ENCODE measurements at places on chromosomes 2 and 18. TPM values are rescaled to one million over a fixed set of nuclear protein-coding genes. Genes with fewer than 3 reads are reported as not detected.

Gene ZEB2
- total RNA-seq, result 288 TPM

DNA sequence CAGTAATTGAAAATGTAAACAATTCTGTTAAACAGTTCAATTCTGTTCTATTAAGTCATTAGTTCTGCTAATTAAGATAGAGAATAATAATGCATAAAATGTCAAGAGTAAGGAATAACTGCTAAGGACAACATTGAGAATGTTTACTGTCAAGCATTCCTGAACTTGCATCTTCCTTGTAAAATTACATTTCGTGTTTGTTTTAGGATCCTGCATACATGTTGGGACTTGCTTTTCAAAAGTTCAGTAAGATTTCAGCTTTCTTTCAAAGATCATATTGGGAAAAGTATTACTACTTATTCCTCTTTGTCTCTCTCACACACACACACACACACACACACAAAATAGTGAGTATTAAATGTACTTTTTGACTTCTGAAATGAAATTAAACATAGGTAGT lies 20.5 kb downstream of the DYNC1I2 start:
- no peak for DNase-seq

DNA sequence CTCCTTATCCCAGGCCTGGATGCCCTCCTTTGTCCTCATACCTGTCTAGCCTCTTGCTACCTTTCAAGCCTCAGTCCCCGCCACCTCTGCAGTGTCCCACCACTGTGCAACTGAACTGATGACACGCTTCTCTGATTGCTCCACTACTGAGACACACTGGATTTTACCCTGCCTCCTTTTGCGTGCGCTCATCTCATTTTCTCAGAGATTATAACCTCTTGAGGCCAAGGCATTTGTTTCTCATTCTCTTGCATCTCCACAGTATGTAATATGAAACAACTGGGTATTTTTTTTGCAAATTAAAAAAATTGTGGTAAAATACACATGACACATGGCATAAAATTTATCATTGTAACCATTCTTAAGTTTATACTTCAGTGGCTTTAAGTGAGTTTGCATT lies 95.4 kb downstream of the PRKCE start:
- DNase-seq, result no peak

Gene ZSWIM2
- not detected for total RNA-seq

GRCh38 chr2:68742626-68743415 lies 8.2 kb downstream of the ARHGAP25 start:
- DNase-seq, result no peak

DNA sequence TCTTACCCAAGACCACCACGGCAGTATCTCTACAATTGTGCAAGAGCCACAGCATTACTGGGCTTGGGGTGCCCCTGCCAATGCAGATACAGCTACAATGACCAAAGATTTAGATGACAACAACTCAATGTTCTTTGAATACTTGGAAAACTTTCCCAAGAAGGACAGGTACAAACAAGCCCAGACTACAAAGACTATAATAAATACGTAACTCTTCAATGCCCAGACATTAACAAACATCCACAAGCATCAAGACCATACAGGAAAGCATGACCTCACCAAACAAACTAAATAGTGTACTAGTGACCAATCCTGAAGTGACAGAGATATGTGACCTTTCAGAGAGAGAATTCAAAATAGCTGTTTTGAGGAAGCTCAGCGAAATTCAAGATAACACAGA lies 62.8 kb downstream of the ICA1L start:
- DNase-seq, result no peak

Gene REG3G
- total RNA-seq, result not detected

Gene ITPRIPL1
- total RNA-seq, result 1.5 TPM

DNA sequence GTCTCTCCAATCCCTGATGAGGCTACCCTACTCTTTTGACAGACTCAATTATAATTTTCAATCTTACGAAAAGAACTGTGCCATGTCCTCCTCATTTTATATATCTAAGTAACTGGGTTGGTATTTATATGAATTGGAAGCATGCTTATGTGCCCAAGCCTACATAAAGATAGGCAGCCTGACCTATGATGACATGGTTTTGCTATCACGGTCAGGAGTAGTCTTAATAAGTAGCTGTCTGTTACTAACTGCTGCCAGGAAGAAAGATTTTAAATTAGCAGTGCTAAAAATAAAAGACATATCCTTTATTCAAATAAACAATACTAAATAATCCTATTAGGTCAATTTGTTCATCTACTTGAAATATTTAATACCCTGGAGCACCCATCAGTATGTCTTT lies 102.0 kb upstream of the DTNA start:
- DNase-seq, result no peak

- DNase-seq, result no peak
These were observed 163.6 kb upstream of the VRK2 start for GRCh38 chr2:57882895-57883515.

DNA sequence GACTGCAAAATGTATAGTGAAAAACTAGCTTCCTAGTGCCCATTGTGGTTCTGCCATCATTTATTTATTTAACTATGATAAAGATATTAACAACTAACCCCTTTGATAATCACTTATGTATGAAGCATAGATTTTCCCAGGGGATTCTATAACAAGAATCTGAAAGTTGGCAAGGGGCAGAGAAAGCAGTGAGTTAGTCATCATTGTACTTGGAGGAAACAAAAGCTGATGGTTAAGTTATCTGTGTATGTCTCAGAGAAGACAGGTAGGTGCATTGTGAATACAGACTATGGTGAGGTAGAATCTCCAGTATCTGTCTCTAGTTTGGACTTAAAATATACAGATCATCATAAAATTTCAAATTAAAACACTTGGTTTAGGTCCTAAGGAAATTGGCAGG lies 2159.1 kb upstream of the CELF4 start:
- DNase-seq, result no peak

DNA sequence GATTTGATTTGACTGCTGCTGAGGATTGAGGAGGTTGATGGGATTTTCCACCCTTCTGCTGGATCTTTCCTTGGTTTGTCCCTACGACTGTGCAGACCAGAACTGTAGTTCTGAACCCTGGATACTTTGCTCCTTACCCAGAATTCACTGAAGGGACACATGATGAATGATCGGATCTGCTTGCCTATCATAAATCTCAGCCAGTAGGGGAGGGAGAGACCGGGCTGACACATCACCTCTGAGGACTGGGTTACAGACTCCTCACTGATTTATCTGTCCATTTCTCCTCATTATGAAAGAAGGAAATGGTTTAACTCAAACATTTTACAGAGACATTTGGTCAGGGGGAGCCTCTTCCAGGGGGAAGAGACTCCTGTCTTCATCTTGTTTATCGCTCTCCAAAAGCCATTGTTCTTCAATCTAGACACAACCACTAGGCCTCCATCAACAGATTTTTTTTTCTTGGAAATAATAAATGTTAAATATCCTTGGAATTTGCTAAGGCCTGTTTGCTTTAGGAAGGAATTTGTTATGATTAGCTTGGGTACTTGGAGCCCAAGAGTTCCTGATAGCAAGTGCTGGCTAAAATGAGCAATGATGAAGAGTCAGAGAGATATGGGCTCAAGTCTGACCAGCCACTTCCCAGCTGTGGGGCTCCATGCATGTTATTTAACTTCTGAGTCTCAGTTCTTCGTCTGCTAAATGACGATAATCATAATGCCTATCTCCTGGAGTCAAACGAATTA lies 925.5 kb downstream of the SLC4A3 start:
- no peak for DNase-seq

- DNase-seq, result no peak
These were observed 263.2 kb downstream of the CYP26B1 start for GRCh38 chr2:71884303-71885042.

Gene FBXO41
- 1.4 TPM for total RNA-seq

Gene SP5
- total RNA-seq, result not detected

Gene RASGRP3
- total RNA-seq, result 13.8 TPM

Gene C1QL2
- not detected for total RNA-seq

DNA sequence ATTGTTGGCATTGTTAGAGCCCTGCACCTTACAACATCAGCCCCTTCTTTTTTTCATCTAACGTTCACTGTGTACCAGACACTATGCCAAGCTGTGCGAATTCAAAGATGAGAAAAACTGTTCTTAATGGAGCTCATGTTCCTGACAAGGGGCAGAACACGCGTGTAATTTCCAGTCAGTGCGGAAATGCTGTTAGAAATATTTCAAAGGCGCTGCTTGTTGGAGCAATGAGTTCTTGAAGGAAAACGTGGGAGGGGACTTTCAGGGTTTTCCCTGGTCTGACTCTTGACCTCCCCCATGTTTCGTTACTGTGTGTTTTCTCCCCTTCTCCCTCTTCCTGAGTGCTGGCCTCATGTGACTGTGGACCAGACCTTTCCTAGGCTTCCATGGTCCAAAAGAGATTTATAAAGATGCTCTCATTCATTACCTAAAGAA lies 1.5 kb downstream of the MTHFD2 start:
- DNase-seq, result no peak

Gene ZNF24
- 43.8 TPM for total RNA-seq

DNA sequence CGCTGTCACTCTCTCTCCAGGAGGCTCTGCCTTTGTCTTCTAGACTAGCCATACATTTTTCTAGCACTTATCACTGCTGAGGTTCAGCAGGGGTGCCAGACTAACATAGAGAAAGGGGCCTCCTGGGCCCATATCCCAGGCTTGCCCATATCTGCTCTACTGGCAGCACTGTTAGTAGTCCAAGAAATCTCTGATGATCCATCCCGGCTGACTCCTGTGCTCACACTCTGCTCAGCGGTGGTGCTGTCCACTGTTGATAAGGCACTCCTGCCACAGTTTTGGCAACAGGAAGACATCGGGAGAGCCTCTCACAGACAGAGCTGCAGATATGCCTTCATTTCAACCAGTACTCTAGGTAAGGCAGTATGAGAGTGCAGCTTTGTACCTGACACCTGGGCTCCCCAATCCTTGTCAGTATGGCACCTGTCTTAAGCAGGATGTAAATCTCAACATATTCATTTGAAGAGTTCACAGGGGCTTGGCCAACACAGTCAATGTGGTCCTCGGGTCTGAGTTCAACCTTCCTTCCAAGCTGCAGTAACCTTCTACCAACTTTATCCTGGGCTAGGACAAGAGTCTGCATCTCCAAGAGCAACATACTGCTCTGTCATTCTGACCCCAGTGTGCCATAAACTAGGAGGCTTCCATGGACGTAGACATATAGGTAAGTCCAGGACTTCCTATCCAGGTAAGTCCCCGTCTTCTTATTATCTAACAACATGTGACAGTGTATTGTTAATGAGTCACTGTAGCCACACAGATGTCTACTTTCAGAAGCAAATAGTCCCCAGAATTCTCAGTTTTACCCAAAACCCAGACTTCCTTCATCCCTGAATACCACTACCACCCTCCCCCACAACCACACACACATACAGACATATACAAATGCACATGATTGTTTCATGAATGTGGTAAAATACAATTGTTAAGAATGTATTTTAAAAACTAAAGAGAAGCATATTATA lies 16.2 kb downstream of the KLF7 start:
- DNase-seq, result peak; percentile 76

DNA sequence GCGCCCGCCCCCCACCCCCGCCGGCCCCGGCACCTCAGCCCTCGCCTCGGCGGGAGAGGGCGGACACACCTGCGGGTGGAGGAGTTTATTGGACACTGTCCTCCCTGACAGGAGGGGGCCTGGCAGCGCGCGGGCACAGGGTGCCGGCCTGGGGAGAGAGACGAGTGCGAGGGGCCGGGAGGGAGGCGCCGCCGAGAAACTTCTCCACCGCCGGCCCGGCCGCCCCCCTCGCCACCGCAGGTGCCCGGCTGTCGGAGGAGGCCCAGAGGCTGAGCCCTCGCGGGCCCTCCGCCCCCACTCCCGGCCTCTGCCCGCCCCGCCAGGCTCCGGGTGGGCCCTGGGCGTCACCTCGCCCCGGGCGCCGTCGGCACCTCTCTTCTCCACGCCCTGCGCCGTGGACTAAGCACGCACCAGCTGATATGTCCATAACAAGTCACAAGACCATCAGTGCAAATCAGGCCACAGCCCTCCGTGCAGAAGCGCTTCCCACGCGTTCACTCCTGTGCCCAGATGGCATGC lies 311.3 kb downstream of the CELF4 start:
- peak; percentile 77 for DNase-seq

DNA sequence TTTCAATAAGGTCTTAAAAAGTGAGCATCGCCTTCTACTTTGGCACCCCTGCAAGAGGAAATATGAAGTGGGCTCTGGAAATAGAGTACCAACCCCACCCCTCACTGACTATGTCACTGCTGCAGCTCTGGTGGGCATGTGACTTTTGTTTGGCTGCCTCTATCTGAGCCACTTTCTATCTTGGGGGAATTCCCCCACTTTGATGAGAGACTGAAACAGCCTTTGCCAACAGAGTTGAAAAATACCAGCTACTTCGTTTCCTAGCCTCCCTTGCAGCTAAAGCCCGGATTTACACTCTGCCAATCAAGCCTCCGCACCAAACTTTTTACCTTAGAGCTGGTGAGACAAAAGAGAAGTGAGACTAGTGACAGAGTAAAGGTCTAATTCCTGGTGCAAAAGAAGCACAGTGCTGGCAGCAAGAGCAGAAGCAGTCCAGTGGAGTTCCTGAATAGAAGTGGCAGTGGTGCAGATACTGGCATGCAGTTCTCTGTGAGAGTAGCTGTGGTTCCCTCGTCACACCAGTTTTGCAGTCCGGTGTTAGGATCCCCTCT lies 12.0 kb upstream of the GALNT14 start:
- no peak for DNase-seq

DNA sequence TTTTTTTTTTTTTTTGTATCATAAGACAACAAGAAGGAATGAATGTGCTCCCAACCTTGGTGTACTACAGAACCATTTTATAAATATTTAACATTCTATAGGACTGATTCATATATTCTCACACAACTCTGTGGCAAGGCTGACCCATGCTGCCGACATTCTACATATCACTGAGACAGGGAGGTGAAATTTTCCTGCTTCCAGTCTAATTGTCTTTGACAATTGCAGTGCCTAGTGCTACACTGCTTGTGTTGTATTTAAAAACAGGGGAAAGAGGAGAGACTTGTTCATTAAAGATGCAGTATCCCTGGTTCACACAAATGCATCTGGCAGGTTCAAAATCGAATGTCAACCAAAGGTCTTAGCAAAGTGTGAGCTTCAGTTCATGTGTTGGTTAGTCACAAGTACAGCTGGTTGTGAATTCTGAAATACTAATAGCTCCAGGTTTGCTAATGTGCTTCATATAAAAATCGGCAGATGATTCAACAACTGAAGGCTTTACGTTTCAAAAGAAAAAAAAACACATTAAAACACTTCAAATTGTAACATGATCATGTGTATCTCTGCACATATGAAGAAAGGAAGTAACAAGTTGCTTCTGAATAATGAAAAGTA lies 130.8 kb downstream of the FIGN start:
- no peak for DNase-seq

- DNase-seq, result no peak
These were observed 27.8 kb downstream of the SPIRE1 start for GRCh38 chr18:12630136-12630535.

GRCh38 chr2:189673661-189674373 lies 653 bp upstream of the ANKAR start:
- no peak for DNase-seq
